ENCODE measurements at places on chromosomes 3 and 15.

GRCh38 chr3:192408647-192409200 lies 318.6 kb downstream of the FGF12 start:
- no peak for DNase-seq

- no peak for DNase-seq
Measured at GRCh38 chr15:96047255-96047931, 283.1 kb upstream of the NR2F2 start.

- no peak for DNase-seq
Measured at GRCh38 chr15:36599620-36600433, 20.4 kb downstream of the CDIN1 start.

DNA sequence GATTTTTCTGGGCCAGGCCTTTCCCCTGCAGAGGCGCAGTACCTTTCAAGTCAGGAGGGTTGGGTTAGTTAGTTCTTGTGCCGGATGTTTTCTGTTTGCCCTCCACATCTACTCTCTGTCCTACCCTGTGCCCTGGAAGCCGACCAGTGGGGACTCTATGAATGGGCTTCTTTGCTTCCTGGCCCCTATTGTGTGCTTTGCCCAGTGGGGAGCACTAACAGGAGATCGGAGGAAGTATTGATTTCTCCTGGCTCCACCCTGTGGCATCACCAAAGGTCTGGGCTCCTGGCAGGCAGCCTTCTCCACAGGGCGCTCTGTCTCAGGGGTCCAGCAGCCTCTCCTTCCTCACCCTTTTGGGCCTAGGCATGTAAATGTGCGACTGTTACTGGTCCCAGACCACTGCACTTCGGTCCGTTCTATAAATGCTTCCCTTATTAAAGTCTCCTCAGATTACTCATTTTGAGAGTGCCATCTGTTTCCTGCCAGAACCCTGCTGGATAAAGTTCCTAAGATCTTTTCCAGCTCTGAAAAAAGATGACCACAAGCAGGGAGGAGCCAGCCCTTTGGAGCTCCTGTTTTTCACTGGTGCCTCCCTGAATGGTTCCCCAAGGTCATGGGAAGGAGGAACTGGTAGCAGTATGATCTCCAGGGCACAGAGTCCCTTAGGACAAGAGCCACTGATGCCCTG lies 44.5 kb downstream of the CTDSPL start:
- no peak for DNase-seq

DNA sequence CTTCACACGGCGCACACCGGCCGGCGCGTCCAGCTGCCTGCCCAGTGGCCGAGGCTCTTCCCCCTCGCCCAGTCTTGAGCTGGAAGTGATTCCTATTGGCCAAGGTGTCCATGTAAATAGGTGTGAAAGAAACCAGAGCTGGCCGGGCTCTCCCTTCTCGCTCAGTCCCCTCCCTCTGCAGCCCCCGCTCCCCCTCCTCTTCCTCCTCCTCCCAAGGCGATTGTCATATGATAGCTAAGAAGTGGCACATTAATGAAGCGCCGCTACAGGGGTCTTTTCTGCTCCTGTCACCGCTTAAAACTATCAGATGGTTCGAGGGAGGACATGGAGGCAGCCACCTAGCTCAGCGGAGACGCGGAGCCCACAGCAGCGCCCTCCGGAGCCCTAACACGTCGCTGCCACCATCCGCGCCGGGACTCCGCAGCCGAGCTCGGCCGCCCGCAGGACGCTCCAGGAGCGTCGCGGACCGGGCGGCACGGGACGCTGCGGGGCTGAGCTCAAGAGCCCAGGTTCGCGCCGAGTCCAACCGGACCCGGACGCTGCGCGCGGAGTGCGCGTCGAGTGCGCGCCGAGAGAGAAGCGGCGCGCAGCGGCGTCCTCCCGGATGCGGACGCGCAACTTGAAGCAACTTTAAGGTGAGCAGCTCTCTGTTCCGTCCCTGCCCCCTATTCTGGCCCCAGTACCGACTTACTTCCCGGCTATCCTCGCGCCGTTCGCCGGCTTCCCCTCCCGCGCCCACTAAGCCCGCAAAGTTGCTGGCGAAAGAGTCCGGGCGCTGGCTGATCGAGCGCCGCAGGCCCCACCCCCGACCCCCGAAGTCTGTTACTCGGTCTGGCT lies at the start of gene FOXB1:
TSS of gene FOXB1 (plus strand) at position 303 of the 837 bp plus-strand sequence. CDS start 653 bp downstream, outside the sequence.
- no peak for DNase-seq

- no peak for DNase-seq
Measured at GRCh38 chr15:60363903-60364611, 33.7 kb downstream of the ANXA2 start.

DNA sequence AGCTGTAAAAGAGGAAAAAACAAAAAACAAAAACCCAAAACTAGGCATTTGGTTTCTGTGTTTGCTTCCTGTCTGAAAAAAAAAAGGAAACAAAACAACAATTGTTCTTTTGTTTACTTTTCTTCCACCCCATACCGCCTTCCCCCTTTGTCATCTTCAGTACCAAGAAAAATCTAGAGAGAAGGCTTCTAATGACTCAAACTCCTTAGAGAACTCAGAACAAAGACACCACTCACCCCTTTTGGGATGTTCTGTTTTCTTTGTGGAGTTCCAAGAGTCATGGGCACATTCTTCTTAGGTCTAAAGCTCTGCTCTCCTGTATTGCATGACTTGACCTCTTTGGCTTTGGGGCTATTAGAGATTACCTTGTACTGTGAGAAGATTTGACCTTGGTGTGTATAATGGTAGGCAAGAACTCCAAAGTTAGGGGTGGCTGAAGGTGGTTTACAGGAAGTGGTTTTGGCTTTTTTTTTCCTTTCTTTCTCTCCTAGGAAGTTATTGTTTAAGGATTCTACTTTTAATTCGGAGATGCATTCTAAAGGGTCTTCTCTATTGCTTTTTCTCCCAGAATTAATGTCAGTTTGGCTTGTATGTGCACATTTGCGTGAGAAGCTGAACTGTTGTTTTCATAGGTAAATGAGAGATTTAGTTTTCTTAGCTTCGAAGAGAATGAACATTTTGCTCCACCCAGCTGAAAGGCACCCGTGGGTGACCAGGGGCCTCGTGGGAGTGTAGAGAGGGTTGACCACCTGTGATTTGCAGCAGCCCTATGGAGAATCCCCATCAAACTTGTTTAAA lies 39.5 kb upstream of the ZBTB20 start:
- no peak for DNase-seq

GRCh38 chr3:42387802-42388651 lies 22.4 kb downstream of the LYZL4 start:
- no peak for DNase-seq

DNA sequence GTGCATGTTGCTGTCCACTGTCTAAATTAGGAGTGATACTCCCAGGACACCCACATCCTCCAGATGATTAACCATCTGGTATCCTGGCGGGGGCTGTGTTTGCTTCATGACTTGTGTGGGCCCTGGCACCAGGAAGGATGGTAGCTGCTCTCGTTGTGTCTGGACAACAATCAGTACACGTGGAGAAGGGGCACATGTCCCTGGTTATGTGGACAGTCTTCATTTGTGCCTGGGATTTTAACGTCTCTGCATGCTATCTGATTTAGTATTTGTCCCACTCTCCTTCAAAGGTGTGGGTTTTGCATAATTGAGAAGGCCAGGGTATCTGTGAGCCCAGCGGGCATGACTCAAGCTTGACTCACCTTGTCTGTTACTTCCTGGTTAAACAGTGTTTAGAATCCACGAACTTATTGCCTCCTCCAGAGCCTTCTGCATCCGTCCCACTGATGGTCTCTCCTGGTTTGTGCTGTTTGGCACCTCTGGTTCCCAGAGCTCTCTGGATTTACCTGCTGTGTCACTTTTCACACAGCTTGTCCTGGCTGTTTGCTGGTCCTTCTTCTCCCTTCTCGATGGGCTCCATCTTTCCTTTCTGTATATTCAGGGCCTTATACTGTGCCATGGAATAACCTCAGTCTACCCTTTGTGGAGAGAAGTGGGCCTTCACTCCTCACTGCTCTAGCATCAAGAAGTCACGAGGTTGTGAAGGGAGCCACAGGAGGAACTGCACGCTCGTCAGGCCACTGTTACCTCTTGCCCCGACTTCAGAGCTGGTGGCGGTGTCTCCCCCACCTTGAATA lies 32.5 kb downstream of the ARNT2 start:
- DNase-seq = no peak

GRCh38 chr3:174322789-174323188 lies 536.3 kb upstream of the NAALADL2 start:
- DNase-seq = no peak

- no peak for DNase-seq
Measured at GRCh38 chr3:168884353-168884903, 779.1 kb downstream of the MECOM start.

DNA sequence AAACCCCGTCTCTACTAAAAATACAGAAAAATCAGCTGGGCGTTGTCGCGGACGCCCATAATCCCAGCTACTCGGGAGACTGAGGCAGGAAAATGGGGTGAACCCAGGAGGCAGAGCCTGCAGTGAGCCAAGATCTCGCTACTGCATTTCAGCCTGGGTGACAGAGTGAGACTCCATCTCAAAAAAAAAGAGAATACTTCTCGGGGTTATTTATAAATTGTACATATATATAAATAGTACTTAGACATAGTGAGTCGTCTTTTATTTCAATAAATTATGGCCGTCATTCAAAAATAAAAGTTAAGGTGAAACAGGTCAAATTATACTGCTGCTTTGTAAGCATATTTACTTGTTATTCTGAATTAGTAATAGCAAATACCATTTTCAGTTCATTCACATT lies 12.1 kb upstream of the EBLN2 start:
- no peak for DNase-seq

GRCh38 chr15:28153492-28154119 lies 54.5 kb upstream of the OCA2 start:
- DNase-seq = no peak

- DNase-seq = no peak
Measured at GRCh38 chr3:171788546-171789351, 21.5 kb downstream of the PLD1 start.

DNA sequence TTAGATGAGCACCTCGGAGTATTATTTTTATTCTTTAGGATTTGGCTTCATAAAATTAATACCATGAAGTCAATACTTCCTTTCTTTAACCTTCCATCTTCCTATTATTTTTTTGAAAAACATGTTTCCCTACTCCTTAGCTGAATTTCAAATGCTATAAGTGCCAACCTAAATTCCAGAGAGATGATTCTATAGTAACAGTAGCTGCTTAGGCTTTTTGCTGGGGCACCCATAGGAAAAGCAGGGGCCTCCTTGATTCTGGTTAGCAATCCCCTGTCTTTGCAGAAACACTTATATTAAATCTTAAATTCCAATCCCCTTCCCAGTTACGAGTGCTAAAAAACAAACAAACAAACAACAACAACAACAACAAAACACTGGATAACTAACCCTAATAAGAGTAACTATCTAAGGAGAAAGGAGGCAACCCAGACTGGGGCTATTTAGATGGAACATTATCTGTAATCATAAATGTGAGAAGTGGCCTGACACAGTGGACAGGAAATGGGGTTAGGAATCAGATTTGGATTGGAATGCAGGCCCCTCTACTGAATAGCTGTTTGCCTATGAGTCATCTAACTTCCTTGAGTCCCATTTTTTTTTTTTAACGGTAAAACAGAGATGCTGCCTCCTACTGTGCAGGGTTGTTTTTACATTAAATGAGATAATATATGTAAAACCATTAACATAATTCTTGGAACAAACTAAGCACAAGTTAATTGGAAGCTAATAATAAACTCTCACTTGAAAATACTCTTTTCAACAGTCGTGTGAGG lies 148.1 kb downstream of the WDR72 start:
- no peak for DNase-seq

GRCh38 chr3:58358092-58358491 lies 25.4 kb downstream of the PXK start:
- no peak for DNase-seq

DNA sequence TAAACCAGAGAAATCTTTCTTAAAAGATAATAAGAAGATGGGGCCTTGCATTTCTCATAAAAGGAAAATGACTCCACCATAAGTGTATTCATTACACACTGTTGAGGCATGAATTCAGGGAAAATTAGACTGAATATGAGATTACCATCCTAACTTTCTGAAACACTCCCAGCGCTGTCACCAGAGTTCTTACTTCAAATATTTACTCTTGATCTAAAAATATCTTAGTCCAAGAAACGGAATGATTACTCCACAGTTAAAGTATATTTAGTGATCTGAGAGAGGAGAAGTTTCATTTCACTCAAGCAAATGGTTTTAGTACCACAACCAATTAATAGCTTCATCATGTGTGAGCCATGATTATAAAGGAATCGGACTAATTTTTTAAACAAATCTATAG lies 300.3 kb downstream of the ZBTB20 start:
- DNase-seq = no peak

DNA sequence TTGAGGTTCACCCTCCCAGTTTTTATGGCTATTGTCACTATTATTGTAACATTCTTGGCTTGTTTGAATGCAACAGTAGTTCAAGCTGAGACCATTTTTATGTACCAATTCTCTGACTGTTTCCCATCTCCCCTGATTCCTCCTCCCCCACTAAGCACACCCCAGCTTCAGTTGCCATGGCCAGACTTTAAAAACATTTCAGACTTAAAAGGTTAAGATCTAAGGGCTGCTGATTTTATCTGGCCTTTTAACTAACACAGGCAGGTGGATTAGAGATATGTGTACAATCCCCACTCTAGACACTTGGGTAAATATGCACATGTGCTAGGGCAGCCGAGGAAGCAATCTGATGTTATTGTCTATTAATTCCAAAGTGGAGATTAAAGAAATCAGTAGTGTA lies 386.3 kb upstream of the NR2F2 start:
- no peak for DNase-seq

GRCh38 chr15:83694015-83694414 lies 40.1 kb downstream of the ADAMTSL3 start:
- DNase-seq = no peak

GRCh38 chr3:45170096-45170495 lies 23.9 kb upstream of the CDCP1 start:
- no peak for DNase-seq

DNA sequence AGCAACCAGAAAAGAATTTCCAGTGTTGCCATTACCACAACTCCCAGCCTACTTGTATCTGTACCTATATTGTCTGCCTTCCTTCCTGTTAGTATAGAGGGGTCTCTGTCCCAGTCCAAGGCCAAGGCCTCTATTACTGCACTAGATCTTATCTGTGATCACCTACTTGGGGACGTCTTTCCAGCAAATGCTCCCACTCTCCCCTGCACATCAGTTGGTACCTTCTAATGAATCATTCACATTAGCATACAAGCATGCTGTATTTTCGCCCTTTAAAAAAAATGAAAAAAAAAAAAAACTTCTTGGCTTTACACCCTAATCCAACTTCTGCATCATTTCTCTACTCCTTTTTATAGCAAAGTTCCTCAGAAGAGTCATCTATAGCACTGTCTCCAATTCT lies 4.8 kb upstream of the AVEN start:
- DNase-seq = no peak

GRCh38 chr3:194178669-194179068 lies 42.7 kb downstream of the HES1 start:
- DNase-seq = no peak

GRCh38 chr15:95793231-95793630 lies 537.3 kb upstream of the NR2F2 start:
- no peak for DNase-seq

GRCh38 chr15:36208868-36209582 lies 370.4 kb upstream of the CDIN1 start:
- no peak for DNase-seq

- DNase-seq = no peak
Measured at GRCh38 chr3:113210604-113211329, 590 bp upstream of the BOC start.

GRCh38 chr3:154034797-154035330 lies 86.3 kb upstream of the ARHGEF26 start:
- DNase-seq = no peak

GRCh38 chr15:83210619-83211018 lies 3.0 kb upstream of the HDGFL3 start:
- no peak for DNase-seq

Data from stimulated activated CD4-positive, alpha-beta T cell treated with anti-CD3 and anti-CD28 coated beads, TNF-alpha, amount 100 ng/mL, for 1 hour (primary cell).